ENCODE measurements at places on chromosomes 7 and 10. TPM values are rescaled to one million over a fixed set of nuclear protein-coding genes. Genes with fewer than 3 reads are reported as not detected.

The NUPR2 gene
- not detected for total RNA-seq

The TECPR1 gene
- total RNA-seq, result 8.1 TPM

The GPER1 gene
- not detected for total RNA-seq

The ACTR3C gene
- 2.8 TPM for total RNA-seq

The CCDC172 gene
- total RNA-seq, result not detected

The LRRC61 gene
- total RNA-seq, result 24.4 TPM

The CHAT gene
- not detected for total RNA-seq

The ATP6V0A4 gene
- 0.19 TPM for total RNA-seq

The GPR37 gene
- 0.34 TPM for total RNA-seq

The IFIT1B gene
- total RNA-seq, result not detected

The ELMO1 gene
- not detected for total RNA-seq

The CYP2C8 gene
- total RNA-seq, result not detected

The CXCL12 gene
- not detected for total RNA-seq

Data from hair follicular keratinocyte (primary cell).